ENCODE measurements at places on chromosomes 4 and X.
A peak's percentile ranks its signal among the peaks of the same experiment; 100 is the strongest.

GRCh38 chrX:9745417-9746115 is 20.1 kb downstream of the GPR143 start:
- DNase-seq = peak; percentile 19

DNA sequence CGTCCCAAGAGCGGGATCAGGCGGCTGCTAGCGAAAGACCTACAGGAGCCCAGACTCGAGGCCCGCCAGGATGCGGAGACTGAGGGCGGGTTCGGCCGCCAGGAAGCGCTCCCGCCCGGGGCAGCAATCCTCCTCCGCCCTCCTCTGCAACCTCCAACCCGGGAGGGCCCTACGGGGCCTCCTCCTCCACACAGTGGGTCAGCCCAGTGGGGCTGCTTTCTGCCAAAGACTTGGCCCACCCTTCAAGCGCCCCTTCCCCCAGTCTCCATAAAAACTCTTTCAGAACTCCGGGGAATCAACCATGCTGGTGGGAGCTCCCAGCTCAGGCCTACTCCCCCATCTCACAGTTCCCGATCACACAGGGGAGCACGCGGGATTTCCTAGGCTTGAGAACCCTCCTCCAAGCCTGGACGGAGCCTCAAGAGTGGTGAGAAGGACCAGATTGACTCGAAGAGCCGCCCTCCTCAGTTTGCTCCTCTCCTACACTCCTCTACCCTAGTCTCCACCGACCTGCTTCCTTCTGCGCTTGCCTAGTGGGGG is 77.5 kb downstream of the RLIM start:
- peak; percentile 40 for DNase-seq

- no peak for DNase-seq
Measured at GRCh38 chr4:18069810-18070209, 48.3 kb upstream of the LCORL start.

DNA sequence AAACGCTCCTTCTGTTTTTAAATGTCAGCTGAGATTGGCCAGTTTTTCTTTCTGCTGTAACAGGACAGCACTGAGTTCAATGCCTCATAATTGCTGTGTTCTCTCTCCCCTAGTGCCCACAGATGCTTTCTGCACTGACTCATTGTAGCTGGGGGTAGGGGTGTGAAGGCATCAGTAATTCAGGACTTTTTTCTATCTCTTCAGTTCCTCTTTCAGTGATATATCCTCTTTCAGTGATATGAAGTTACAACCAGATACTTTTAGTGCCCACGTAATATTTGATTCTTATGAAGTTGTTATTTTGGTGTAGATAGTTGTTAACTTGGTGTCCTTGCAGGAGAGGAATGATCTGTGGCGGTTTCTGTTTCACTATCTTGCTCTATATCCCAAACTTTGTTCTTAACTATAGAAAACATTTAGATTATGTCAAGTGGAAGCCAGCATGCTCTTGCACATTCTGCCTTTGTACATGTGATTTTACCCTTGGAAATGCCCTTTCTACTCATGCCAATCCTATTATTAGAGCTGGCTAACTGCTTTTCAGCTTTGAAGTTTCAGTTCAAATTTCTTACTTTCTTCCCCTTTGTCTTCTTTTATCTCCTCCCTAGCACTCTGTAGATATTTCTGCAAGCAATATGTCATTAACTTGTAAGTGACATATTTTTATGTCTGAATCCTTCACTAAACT is 1258.4 kb downstream of the FAM133A start:
- no peak for DNase-seq

- DNase-seq = peak; percentile 47
Measured at GRCh38 chr4:133402616-133403015, 253.5 kb downstream of the PCDH10 start.

DNA sequence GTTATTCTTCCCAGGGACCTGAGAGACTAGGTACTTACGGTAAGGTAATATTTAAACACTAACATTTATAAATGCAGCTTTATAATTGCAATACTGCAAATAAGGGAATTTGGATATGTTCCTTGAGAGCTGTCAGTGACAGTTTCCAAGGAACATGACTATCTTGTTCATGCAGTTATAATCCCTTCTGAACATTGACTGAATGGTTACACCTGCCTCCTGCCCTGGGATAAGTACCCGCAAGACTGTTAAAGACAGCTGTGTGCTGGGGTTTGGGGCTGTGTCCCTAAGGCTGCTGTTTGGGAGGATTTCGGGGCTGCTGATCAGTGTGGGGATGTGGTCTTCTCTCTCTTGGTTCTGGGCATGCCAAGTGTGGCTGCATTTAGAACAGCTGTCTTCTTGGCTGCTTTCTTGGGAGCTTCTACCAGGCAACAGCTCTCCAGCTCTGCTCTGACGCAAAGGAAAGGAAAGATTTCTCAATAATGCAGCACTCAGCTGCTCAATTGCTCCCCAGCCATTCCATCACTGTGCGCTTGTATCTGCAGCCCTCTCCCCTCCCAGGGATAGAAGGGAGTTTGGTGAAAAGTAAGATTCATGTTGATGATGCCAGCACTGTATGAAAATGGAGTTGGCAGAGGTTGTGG is 298.8 kb upstream of the TAPT1 start:
- no peak for DNase-seq

GRCh38 chrX:146887020-146887419 is 72.5 kb upstream of the CXorf51A start:
- DNase-seq = no peak

- DNase-seq = no peak
Measured at GRCh38 chr4:24743206-24743605, 52.2 kb upstream of the SOD3 start.

- no peak for DNase-seq
Measured at GRCh38 chr4:112801341-112801740, 164.4 kb downstream of the LARP7 start.

GRCh38 chr4:72577211-72577610 is 8.2 kb upstream of the ADAMTS3 start:
- no peak for DNase-seq

DNA sequence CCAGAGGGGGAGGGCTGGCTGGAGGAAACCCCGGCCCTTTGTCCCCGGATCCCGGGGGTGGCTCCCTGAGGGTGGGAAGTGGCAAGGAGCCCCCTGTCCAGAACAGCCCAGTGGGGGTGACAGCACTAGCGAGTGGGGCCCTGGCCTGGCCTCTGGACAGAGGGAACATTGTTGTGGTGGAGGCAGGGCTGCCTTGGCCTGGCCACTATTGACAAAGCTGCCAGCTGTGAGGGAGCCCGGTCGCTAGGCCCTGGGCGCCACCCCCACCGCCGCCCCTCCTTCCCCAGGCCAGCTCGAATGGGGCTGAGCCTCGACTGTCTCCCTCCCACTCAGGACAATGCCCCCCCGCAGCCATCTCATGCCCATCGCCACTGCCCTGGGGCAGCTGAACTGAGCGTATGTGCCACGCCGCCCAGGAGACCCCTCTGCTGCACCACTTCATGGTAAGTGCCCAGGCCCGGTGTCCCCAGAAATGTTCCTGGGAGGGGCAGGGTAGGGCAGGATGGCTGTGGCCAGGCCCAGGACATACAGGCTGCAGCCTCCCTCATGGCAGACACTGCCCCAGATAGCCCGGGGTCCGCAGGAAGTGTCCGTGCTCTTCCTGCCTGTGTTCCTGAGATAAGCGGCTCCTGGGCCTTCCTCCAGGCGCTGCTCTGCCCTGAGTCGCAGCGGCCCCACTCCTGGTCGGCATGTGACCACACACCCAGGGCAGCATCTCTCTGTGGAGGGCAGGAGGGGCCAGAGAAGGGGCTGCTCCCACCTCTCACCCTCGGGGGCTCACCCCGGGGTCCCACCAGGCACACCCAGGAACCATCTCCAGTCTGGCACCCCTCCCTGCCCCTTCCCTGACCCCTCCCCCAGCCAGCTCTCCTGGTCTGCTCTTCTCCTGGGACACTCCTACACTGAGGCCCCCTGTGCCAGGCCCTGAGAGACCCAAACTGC is 1.4 kb downstream of the PLXNB3 start:
- no peak for DNase-seq

GRCh38 chr4:60368986-60369385 is 831.1 kb upstream of the ADGRL3 start:
- DNase-seq = no peak

DNA sequence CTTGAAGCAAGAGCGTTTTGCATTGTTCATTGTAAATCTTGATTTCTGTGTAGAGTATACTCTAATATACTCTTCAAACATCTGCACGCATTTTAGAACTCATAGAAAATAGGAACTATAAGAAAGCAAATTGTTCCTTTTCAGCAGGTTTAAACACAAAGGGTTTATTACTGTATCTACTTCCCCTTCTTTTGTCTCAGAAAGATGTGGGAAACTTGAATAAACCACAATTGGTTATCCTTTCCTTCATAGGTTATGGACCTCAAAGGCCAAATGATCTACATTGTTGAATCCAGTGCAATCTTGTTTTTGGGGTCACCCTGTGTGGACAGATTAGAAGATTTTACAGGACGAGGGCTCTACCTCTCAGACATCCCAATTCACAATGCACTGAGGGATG is 46.0 kb upstream of the GUCY1B1 start:
- DNase-seq = no peak

DNA sequence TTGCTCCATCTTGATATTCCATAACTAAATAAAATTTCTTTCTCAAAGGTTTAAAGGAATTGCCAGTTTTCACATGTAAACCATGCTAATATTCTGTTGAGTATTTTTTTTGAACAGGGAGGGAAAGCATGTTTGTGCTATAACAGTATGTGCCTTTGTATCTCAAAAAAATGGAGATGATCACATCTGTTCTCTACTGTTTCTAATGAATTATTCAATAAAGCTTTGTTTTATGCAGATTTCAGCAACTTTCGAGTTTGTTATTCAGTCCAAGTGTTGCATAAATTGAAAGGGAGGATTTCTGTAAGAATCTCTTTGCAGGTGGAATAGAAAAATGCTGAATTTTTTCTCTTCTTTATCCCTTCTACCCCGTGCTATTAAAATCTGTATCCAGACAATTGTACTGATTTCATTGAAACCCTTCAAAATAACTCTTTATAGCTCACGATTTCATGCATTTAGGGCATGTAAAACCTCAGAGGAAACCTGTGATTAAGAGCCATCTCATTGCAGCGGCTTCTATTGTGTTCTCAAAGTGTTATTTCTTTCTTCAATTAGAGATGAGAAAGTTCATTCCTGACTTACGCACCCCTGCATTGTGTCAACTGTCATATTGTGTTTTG is 42.1 kb downstream of the NEIL3 start:
- no peak for DNase-seq

DNA sequence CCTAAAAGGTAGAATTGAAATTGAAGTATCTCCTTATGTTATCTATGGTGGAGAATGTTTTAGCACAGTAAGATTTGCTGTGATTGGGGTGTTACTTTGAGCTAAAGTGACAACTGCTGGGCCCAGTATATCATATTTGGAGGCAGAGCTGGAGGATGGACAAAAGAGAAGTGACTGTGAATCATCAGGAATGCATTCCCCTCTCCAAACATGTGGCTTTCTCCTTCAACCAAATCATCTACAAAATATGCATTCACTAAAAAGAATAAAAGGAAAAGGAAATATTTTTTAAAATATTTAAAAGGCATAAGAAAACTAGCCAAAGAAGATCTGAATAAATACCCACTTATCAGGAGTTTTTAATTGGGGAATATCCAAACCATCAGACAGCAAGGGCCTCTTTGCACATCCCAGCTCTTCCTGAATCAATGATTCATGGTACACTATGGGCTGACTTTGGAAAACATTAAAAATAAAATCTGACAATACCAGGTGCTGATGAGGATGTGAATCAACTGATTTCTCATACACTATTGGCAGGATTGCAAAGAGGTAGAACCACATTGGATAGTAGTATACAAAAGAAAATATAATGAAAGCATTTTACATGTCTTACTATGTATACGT is 671.7 kb upstream of the NR3C2 start:
- DNase-seq = peak; percentile 82

DNA sequence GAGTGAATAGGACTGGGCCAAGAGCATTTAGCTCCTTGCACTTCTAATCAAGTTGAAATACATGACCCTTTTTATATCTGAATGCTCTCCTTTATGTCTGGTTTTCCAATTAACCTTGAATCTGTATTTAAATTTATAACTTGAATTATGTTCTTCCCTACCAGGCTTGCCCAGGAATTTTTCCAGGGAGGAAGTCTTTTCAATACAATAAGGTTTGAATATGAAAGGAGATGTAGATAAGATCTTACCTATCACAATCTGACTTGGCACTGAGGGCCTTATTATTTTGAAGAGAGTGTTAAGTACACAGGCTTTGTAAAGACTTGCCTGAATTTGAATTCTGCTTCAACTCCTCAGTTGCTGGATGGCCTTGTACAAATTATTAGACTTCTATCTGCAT is 555.7 kb downstream of the PCDH7 start:
- no peak for DNase-seq

DNA sequence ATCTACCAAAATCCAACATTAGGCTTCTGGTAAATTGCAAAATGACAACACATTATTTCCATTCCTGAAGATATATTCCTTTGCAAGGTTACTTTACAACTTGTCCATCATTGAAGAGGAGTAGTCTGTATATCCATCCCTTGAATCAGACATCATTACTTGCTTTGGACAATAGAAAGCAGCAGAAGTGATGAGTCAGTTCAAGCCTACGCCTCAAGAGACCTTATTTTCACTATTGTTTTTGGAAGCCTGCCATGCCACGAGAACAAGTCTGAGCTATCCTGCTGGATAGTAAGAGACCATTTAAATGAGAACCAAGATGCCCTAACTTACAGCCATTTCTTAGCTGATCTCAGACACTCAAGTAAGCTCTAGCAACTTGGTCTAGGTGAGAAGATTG is 246.0 kb upstream of the HHIP start:
- DNase-seq = peak; percentile 96

GRCh38 chrX:16552546-16552945 is 97.4 kb upstream of the S100G start:
- DNase-seq = no peak

GRCh38 chr4:44538534-44538933 is 89.9 kb upstream of the KCTD8 start:
- no peak for DNase-seq

GRCh38 chr4:55791666-55792065 is 27.9 kb upstream of the EXOC1L start:
- DNase-seq = no peak

DNA sequence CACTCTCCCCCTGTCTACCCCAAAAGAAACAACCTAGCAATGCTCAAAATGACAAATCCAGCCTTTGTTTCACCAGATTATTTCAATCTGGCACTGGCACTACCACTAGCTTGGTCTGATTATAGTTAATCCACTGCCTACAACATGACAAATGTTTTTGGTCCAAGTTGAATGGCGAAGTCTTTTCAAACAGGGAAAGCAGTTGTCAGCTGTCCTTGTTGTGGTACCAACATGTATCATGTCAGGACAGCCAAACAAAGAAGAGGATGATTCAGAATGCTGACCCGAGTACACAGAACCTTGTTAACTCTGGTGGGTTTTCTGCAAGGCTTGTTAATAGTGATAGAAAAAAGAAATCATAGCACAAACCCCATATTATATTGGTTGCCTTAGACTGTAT is 160.8 kb upstream of the ANK2 start:
- no peak for DNase-seq

Measured in astrocyte of the spinal cord (primary cell).